ENCODE measurements at places on chromosomes 5 and 9.

- DNase-seq, result peak; percentile 10
Observed at GRCh38 chr5:129904102-129904666, at the start of gene CHSY3. Gene CHSY3, plus strand, starts transcription at chr5:129904465.

DNA sequence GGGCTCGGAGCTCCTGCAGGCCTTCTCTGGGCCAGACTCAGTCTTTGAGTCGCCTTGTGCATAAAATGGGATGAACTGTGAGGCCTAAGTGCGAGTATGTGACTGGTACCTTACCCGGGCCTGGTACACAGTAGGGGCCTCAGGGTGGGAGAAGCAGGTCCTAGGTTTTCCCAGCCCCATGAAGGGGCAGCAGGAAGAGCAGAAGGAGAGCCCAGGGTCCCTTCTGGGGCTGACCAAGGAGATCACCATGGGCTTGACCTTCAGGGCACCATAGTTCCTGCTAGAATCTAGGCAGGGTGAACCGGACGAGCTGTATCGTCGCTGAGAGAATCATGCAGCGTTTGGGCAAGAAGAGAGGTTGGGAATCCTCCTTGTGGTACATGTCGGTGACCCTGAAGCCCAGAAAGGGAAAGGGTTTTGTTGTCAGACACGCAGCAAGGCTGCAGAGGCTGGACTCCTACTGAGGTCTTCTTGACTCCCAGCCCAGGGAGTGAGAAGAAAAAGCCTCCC, 373 bp upstream of the PHYKPL start:
- no peak for DNase-seq

DNA sequence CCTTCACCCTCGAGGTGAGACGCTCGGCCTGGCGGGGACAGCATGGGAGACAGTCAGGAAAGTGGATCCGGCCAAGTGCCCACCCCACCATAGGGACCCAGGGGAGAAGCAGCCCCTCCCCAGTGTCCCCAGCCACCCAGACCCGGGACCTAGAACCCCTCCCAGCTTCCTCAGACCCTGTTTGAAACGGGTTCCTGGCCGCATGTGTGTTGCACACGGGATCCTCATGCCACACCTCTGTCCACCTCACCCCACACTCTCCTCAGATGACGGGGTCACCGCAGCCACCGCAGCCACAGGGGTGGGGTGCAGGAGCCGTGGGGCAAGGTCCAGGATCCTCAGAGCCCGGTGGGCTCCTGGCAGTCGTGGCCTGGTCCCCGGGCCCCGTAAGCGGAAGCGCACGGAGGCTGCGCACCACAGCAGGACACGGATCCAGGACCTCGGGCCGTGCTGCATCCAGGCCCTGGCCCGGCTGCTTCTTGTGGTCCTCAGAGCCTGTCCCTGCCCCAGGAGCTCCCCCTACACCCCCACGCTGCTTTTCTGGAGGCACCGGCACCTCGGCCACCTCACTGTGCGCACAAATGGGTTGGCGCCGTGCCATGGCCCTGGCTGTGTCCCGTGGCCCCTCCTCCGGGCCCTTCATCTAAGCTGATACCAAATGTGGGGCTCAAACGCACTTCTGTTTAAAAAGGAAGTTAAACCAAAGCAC, 15.3 kb downstream of the TERT start:
- no peak for DNase-seq

DNA sequence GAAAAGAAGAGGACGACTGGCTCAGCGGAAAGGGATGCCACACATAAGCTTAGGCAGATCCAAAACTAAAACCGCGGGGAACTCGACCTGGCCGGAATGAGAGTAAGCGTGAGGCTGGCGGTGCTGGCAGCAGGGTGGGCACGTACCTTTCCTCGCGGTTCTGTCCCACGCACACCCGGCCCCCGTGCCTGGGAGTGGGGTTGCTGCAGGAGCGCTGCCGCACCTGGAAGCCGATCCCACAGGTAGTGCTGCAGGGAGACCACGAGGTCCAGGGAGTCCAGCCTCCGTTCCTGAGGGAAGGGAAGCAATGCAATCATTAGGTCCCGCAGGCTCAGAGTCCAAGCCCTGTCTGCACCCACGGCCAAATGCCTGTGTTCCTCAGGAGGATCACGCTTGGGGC, 427.0 kb downstream of the SEMA5A start:
- no peak for DNase-seq

- DNase-seq, result no peak
Observed at GRCh38 chr9:108845507-108845906, 10.3 kb downstream of the ACTL7B start.

GRCh38 chr5:31442058-31442745, 89.7 kb downstream of the DROSHA start:
- DNase-seq, result no peak

DNA sequence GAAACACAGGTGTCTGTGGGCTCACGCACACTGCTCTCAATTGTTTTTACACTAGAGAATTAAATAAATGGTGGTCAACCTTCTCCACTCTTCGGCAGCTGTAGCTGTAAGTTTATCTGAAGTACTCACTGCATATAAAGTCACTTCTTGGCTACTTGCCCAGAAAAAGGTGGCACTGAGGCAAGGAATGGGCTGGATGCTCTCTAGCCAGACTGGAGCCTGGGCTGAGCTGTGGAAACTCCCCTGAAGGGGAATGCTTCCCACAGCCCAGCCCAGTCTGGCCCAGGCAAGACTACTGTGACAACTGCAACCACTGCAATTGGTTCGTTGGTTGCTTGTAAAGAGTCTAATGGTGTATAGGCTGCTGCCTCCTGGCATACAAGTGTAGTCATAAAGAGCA, 4.5 kb downstream of the LEAP2 start:
- DNase-seq, result no peak

GRCh38 chr5:138000102-138000723, 32.7 kb downstream of the FAM13B start:
- DNase-seq, result no peak

DNA sequence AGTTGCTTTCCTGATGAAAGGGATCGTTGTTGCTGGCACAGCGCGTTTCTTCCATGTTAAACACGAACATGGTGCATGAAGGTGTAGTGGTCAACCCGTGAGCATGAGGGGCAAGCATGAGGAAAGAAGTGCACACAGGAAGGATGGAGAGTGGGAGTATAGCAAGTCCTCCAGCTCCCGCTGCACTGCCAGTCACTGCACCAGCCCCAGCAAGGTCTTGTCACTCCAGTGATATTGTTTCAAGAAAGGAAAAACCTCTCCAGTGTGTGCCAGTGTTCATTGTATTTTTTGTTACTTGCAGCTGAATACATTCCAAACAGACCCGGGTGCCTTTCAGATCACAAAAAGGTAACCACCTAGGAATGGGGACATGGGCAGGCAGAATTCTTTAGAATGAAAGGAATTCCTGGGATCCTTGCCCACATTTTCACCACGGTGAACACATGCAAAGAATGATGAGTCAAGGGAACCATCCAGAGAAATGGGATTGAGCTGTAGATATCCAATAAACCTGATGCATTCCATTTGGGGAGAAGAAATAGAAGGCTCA, 186.3 kb downstream of the AOPEP start:
- no peak for DNase-seq

GRCh38 chr5:14447958-14448911, 133.4 kb upstream of the OTULINL start:
- no peak for DNase-seq

- DNase-seq, result no peak
Observed at GRCh38 chr9:114184071-114184470, 28.7 kb downstream of the COL27A1 start.

- no peak for DNase-seq
Observed at GRCh38 chr9:108412755-108413154, 443.0 kb downstream of the ACTL7B start.
